Thymus (tissue), 14 donors: ENCODE measurements at places on chromosomes 2 and 18. TPM values are rescaled to one million over a fixed set of nuclear protein-coding genes. Genes with fewer than 3 reads are reported as not detected.

- H3K27me3 ChIP-seq, result peaks cover 3% of the 10 kb centered on the region
- H3K27ac ChIP-seq, result no peak overlapping the region
- no peak for DNase-seq
- no peak overlapping the region for H3K4me3 ChIP-seq
Measured at GRCh38 chr18:24398540-24398939, 916 bp upstream of the OSBPL1A start.

DNA sequence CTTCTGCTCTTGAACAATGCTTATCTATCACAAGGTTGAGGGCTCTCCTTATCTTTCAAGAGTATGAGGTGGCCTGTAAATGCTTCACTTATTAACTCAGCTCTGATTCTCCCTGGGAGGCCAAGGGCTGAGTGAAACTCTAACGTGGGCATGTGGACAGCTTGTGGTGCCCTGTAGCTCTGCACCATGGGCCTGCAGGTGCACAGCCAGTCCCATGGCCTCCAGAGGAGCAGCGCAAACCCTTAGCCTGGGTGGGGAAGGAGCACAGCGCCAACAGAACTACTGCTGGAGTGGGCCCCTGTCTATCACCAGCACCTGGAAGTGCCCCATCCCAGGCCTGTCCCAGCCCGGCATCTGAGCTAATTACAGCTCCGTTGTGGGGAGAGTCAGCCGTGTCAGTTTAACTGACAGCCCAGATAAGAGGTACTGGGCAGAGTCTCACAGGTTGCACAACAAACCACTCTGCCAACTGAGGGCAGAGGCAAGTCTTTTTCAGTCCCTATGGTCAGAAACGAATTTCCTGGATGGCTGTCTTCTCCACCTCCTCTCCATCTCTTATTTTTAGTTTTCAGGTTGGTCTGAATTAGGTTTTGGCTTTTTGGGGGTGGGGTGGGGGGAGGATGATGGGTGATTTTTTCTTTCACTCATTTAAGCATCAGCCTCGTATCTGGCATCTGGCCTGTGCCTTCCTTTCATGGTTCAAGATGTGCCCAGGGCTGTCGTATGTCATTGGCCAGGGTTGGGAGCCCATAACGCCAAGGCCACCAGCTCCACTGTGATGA, 219.5 kb downstream of the BCL2 start:
- no peaks in the 10 kb centered on the region for H3K27me3 ChIP-seq
- H3K4me1 ChIP-seq, result peaks cover 69% of the 10 kb centered on the region
- peak overlapping the region; percentile 95 for H3K27ac ChIP-seq
- H3K4me3 ChIP-seq, result no peak overlapping the region
- no peaks in the 10 kb centered on the region for H3K36me3 ChIP-seq

The KIDINS220 gene
- polyA plus RNA-seq, result 19.3 TPM

The UGT1A5 gene
- polyA plus RNA-seq, result 0.14 TPM

DNA sequence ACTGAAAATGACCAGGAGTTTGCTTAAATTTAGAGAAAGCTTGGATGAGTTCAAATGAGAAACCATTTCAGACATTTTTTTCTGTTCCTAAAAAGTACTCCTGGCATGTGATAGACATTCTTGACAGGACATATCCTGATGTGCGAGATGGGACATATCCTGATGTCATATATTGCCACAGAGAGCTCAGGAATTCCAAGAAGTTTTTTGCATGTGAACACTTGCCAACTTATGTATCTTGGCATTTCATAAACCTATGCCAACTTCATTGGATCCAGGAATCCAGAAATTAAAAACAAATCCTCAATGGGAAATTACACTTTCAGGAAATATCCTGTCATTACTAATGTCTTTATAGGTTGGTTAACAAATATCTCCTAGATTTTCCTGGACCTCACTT, 2.9 kb upstream of the SERPINB3 start:
- no peaks in the 10 kb centered on the region for H3K36me3 ChIP-seq
- H3K27ac ChIP-seq, result no peak overlapping the region
- H3K27me3 ChIP-seq, result no peaks in the 10 kb centered on the region
- no peaks in the 10 kb centered on the region for H3K4me1 ChIP-seq
- no peak for DNase-seq

- DNase-seq, result no peak
- H3K27me3 ChIP-seq, result no peaks in the 10 kb centered on the region
- H3K4me1 ChIP-seq, result no peaks in the 10 kb centered on the region
- no peak overlapping the region for H3K27ac ChIP-seq
- no peaks in the 10 kb centered on the region for H3K36me3 ChIP-seq
Measured at GRCh38 chr2:108061439-108062042, 75.2 kb downstream of the SLC5A7 start.
